ENCODE measurements at places on chromosomes 2 and 18.

- DNase-seq = no peak
These were observed 125.3 kb downstream of the TCF4 start for GRCh38 chr18:55462652-55463051.

DNA sequence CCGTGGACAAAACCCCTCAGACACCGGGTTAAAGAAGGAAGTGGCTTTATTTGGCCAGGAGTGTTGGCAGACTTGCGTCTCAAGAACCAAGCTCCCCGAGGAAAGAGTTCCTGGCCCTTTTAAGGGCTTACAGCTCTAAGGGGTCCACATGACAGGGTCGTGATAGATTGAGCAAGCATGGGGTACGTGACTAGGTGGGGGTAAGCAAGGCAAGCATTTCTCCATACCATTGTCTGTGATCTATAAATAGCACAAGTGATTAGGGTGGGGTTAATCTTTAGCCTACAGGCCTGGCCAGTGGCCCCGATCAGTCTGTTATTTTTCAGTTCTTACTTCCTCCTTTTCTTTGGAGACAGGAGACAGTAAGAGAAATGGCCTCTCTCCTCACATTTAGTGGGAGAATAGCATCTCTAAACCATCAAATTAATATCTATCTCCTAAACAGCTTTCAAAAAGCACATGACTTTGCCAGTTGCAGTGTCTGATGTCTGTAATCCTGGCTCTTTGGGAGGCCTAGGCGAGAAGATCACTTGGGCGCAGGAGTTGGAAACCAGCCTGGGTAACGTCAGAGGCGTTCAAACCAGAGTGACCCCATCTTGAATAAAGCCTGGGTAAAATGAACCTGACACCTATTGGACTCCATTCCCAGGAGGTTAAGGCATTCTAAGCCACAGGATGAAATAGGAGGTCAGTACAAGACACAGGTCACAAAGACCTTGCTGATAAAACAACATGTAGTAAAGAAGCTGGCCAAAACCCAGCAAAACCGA is 18.3 kb upstream of the CNOT11 start:
- DNase-seq = no peak

DNA sequence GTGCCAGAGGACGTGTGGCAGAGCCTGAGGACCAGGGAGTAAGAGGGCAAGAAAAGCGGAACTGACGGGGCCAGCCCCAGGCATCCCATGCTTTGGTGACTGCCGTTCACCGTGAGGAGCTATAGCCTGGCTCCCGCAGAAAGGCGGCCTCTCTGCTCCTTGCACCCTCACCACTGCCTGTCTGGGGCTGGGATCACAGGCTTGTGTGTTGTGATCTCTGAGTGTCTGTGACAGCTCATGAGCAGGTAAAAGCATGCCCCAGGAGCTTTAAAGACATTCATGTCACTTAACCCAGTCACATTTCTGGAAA is 266.8 kb upstream of the RAB6C start:
- DNase-seq = no peak

DNA sequence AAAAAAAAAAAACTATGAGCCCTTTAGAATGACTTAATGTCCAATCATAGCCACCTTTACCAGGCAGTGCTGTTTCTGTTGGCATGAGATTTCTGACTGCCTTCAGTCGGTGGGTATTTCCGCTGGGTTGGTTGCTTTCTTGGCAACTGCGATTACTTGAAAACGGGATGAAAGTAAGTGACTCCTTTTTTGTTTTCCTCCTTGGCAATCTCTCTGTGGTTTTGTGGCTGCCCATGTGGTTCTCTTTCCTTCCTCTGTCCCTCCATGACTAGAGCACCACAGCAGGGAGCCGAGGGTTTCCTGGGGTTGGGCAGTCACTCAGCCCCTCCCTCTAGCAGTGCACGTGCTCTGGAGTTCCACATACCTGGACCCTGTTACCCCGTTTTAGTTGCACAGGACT is 112.1 kb downstream of the KLHL29 start:
- no peak for DNase-seq

DNA sequence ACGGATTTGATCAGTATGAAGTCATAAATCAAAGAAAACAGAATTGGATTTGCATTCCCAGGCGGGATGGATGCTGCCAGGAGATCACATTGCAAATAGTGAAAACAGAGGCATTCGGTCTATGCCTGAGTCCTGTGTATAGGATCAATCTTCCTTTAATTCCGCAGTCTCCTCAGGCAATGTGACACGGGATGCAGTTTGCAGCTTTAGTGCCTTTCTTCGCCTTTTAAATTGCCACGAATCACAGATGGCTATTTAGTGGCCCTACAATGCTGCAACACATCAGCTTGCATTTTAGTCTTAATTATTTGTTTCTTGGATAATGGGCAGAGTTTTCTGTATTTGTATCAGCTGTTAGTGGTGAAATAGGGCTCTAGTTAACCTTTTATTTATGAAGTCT is 6.8 kb downstream of the ADCYAP1 start:
- no peak for DNase-seq

DNA sequence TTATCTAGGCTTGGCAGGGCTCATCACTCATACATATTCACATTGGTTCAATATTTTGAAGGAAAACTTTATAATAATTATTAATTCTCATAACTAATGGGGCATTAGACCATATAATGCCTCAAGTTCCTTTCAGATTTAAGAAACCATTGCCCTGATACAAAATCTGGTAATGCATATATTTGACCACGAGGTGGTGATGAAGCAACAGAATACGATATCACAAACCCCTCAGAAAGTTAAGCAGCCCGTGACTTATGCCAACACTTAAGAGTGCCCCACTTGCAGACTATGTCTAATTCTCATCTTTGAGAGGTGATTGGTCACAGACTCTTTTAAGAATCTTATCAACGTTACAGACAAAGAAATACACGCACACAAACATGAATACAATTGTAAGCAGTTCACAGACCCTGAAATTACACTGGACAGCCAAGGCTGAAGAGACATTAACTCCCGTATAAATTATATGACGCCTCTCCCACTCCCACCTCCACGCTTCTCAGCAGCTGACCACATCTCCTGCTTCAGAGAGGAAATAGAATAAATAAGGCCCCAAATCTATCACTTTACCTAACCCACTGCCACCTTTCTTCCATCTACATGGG is 20.7 kb upstream of the DNAH6 start:
- no peak for DNase-seq

DNA sequence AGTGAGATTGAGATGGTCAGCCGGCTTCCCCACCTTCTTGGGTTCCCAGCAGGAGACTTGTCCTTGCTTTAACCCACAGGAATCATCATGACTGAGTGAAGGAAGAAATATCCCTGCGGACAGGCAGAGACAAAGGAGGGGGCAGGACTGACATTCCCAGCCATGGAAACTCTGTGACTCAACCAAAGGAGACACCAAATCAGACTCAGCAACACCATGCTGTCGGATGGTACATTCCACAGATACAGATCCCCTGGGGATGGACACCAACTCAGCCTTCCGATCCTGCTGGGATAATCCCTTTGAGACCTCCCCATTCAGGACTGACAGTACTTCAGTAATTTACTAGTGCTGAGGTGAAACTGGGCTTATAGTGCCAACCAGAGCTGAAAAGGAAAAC is 518.3 kb downstream of the XIRP2 start:
- no peak for DNase-seq

- no peak for DNase-seq
These were observed 38.1 kb downstream of the PIK3C3 start for GRCh38 chr18:41993151-41993550.

- DNase-seq = no peak
These were observed 30.8 kb downstream of the LPIN1 start for GRCh38 chr2:11777066-11777782.

GRCh38 chr18:76246590-76246989 is 248.5 kb downstream of the ZNF516 start:
- DNase-seq = no peak

DNA sequence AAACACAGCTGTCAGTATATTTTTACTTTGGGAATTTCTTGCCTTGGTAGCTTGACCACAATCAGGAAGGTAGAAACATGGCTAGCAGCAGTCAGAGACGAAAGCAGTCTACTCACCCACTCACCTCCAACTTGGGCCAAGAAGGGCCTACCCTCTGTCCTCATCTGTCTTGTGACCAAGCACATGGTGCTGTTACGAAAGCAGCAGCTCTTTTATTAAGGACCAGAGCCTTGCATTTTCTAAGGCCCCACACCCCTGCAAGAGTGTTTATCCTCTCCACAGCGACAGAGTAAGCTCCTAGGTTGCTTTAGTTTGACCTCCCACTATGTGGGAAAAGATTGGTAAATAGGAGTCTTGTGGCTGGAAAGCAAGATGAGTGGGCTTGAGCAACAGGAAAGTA is 31.3 kb upstream of the MSTN start:
- no peak for DNase-seq

GRCh38 chr2:54207666-54208195 is 48.3 kb downstream of the TSPYL6 start:
- DNase-seq = no peak

DNA sequence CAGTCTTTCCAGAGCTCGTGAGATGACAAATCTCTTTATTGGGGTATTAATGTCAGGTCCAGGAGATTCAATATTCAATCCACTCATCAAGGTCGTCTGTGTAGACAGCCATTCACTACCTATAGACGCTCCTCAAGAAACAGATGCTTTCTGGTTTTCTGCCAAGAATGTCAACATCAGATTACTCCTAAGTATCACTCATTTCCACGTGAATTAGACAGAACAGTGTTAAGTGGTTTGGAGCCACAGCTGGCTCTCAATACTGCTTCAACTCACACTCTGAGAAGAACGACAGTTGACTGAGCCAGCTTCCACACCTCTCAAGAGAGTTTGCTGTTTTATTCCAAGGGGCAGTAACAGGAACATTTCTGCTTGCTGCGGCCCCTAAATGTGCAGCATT is 113.5 kb upstream of the NEDD4L start:
- no peak for DNase-seq

DNA sequence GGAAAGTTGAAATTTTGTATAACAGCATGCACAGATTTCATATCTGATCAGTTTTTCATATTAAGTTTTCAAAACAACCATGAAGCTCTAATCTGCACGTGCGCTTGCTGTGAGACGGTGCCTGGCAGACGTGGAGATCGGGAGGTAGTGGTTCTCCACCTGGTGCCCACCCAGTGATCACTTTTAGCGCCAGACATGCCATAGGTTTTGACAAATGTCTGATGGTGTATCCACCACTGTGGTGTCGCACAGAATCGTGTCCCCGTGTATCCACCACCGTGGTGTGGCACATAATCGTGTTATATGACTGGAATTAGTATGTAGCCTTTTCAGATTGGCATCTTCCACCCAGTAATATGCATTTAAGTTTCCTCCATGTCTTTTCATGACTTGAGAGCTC is 40.9 kb upstream of the KCNG2 start:
- DNase-seq = no peak

DNA sequence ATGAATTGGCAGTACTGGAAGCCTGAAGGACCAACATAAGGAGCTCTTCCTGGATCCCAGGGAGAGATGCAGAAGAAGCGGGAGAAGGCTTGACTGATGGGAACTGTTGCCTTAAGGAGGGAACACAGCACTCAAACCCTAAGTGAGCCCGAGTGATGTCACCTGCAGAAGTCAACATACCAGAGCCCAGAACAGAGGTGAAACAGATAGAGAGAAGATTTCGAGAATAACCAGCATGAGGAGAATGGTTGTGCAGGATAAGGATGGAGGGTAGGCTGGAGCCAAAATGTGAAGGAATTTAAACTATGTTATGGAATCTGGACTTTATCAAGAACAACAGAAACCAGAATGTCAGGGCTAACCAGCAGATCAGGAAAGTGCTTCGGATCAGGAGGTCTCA is 463.1 kb upstream of the DDX18 start:
- DNase-seq = no peak

DNA sequence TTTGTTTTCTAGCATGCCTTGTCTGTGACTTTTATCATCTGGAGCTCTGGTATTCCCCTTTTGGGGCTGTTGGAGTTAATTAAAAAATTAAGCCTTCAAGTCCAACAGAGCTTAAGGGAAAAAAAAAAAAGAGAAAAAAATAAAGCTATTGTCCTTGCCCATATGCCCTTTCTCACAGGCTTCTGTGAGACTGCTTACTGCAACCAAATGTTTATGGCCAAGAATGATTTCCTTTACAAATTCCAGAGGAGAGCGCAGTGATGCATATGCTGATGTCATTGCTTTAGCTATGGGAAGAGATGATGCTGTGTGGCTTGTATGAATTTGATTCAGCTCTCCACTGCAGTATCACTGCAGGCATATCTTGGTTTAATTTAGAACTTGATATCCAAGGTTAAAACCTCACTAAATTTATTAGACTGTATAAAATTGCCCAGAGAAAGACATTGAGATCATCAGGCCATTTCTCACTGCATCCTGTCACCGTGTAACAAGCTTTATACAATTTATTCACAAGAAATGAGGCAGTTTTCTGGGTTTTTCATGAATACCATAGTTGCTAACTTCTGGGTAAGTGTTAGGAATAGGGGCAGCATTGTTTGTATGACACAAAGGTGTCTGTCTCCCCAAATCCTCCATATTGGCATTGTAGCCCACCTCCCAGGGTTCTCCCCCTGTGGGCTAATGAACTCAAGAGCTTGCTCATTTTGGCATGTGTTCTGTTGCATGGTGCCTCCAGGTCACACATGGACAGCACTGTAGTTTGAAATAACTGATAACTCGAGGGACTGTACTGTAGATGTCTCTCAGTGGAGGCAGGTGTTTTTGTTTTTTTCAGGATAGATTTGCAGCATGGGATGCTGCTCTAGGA is 85.0 kb downstream of the TANC1 start:
- DNase-seq = no peak

DNA sequence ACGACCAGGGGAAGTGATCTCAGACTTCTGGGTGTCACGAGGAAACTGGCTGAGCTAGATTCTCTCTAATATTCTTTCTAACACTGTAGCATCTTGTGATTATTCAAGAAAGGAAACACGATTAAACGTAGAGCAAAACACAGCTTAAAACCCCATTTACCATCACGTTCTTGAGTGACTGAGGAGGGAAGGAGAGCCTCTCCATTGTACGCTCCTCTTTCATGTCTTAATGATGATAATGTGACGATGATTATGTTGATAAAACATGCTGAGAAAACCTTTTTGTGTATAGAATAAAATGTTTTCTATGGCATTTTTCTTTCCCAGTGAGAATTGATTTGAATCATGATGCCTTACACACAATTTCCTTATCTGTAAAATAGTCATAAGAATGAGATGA is 705.6 kb upstream of the ID2 start:
- DNase-seq = no peak

DNA sequence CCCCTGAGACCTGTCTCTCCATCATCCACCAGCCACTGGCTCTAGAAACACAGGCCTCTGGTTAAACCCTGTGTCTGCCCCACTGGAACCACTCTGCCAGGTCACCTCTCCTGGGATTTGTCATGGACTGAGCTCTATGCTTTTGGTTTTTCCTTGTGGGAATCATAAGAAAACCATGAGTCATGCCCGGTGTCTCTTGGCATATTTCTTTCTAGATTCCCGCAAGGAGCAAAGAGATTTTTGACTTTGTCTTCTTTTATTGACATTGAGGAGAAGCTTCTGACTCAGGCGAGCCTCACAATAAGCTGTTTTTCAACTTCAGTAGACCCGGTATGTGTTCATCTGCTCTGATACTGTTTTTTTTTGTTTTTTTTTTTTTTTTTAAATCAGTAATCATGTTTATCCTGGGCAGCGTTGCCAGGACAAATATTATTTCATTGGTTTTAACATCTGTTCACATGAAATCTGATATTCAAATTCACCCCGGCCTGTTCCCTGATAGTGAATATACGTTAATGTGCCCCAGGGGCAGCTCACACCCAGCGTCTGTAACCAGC is 207.1 kb downstream of the ACKR3 start:
- no peak for DNase-seq

GRCh38 chr2:200987137-200987536 is 23.7 kb upstream of the ORC2 start:
- no peak for DNase-seq

GRCh38 chr2:171894612-171894947 is 536 bp upstream of the SLC25A12 start:
- no peak for DNase-seq

GRCh38 chr2:39419282-39420223 is 17.5 kb downstream of the MAP4K3 start:
- DNase-seq = no peak

Data from stimulated activated CD4-positive, alpha-beta T cell treated with anti-CD3 and anti-CD28 coated beads, Interleukin-1b, Interleukin-23, amount 100 ng/mL, for 1 hour (primary cell).